Fibroblast of skin of left quadriceps (primary cell): ENCODE measurements at places on chromosomes 2 and 18.

DNA sequence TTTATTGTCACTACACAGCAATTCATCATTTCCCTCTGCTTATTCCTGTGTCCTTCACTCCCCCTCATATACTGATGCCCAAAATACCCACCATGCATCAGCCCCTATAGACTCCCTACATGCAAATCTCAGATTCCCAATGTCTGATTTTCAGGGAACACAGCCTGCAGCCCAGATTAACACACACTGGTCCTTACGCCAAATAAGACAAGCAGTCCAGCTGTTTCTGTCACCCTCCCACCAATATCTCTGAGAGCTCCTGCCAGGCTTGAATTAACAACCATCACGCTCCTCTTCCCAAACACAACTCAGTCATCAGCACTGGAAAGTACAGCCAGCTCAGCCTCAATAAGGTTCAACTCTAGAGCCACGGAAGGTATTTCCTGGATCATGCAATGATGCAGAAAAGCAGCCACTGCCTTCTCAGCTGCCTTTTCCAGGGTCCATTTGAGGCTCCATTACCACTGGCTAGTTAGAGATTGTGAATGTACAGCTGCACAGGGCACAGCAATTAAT, 39.0 kb upstream of the SLC35F5 start:
- no peak for DNase-seq

DNA sequence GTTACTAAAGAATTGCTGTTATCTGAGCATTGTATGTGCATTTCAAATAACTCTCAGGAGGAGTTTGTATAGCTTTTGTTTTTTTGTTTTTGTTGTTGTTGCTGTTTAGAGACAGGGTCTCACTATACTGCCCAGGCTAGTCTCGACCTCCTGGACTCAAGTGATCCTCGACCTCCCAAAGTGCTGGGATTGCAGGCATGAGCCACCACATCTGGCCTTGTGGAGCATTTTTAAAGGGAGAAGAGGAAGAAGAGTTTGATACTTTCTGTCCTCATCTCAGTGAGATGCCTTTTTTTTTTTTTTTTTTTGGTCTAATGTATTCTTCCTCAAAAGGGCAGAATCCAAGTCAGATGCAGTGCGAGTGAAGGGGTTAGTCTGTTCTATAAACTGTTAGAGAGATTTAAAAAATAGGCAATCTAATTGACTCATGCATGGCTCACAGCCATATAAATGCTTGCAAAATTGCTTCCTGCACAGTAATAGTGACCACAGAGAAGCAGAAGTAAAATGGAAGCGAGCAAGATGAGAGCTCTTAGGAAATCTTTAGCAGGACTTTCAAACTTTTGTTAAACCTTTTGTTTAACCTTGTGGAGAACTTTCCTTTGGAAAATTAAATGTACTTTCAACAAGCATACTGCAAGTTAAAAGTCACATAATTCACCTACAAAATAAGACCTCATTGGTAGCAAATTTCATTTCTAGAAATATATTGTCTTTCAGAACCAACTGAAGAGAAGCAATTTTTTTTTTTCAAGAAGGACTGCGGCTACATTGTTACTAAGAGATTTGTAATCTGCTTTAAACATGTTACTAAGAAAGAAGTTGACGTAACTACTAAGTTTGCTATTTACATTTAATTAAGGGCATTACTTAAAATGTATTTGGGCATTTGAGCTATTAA, 52.3 kb upstream of the ROCK1 start:
- peak; percentile 87 for DNase-seq

GRCh38 chr2:19073522-19073921, 284.9 kb downstream of the OSR1 start:
- DNase-seq, result no peak

DNA sequence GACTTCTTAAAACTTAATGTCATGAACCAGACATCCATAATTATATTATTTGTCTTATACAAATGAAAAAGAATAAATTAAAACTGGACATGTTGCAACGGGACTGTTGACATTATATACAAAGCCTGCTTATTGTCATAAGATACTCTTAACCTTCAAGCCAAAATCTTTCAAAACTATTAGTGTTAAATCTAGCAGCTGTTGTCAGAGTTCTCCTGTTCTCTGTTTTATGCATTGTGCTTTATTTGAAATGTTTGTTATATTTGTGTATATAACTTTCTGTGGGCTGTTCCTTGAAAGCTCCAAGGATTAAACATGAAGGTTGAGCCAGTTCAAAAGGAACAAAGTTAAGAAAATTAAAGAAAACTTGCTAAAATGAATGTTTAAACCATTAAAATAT, 335.5 kb upstream of the NT5C1B start:
- no peak for DNase-seq

GRCh38 chr2:134583462-134583861, 135.3 kb downstream of the TMEM163 start:
- DNase-seq, result no peak

DNA sequence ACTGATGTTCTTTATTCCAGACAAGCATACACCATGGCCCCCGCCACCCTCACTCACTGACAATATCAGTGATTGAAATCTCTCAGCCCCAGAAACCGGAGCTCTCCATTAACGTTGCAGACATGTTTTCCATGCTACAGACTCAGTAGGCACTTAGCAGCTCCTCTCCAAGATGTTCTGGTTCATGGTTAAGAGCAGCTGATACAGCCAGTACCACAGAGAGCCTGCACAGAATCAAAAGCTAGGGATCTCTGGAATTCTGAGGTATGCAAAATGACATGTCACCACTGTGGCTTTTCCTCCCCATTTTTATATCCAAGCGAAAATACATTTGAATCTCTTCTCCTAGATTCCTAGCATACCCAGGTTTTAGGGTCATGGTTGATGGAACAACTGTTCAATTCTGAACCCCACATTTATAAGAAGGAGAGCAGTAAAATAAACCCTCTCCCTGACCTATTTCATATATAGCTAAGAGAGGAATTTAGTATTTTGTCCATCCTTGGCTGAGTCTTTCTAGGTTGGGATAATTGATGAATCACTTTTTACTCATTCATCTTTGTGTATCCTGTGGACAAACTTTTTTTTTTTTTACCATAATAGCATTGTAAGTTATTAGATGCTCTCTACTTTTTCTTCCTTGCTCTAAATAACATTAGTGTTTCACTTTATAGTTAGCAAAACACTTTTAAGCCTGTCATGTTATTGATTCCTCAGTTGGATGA, 488.4 kb upstream of the PIK3C3 start:
- no peak for DNase-seq

DNA sequence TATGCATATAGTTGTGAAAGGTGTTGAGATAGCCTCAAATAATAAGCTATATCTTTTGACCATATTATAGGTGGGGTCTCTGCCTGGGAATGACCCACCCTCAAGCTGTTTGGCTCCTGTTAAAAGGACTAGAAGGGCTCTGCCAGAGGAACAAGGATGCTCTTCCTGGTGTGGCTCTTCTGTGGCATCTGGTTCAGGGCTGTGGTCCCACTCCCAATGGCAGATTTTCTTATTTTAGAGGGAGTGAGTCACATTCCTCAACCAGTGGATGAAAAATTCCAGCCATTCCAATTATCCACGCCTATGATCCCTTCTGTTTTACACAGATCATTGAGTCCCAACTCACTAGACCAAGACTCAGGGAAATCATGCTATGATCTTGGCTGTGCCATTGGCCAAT, 119.9 kb downstream of the PARD3B start:
- peak; percentile 59 for DNase-seq

- DNase-seq, result no peak
These were observed 159.1 kb downstream of the LNPK start for GRCh38 chr2:175842996-175843395.

GRCh38 chr2:55550368-55551102, 31.0 kb downstream of the CFAP36 start:
- DNase-seq, result peak; percentile 32

GRCh38 chr2:239179851-239180371, 220.9 kb downstream of the HDAC4 start:
- no peak for DNase-seq

DNA sequence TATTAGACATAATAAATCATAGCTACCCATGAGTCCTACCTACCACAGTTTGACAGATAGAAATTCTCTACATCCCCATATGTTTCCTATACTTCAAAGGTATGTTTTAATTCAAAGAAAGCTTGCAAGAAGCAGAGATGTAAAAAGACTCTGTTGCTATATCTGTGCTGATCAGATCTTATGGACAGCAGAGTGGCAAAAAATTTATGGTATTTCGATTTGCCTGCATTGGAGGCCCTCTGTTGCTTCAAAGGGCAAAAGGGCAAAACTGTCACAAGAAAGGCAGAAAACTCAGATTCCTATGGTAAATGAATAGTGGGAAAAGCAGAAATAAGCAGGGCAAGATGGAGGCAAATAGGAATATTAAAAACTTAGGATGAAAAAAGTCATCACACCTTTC, 447.8 kb upstream of the SPHKAP start:
- DNase-seq, result no peak

- no peak for DNase-seq
These were observed 6.4 kb upstream of the SP9 start for GRCh38 chr2:174328114-174328960.

DNA sequence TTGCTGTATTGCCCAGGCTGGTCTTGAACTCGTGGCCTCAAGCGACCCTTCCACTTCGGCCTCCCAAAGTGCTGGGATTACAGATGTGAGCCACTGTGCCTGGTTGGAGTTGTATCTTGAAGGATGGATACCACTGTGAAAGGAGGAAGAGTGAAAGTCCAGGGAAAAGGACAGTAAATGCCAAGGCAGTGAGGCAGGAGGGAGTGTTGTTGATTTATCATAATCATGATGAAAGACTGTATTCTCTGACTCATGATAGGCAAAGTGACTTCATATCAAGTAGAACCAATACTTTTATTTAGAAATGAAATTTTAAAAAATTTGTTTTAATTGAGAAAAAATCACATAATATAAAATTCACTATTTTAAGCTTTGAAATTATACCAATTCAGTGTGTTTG, 162.3 kb downstream of the ARHGAP28 start:
- no peak for DNase-seq

- no peak for DNase-seq
These were observed 87.2 kb downstream of the LNPK start for GRCh38 chr2:175914846-175915245.

DNA sequence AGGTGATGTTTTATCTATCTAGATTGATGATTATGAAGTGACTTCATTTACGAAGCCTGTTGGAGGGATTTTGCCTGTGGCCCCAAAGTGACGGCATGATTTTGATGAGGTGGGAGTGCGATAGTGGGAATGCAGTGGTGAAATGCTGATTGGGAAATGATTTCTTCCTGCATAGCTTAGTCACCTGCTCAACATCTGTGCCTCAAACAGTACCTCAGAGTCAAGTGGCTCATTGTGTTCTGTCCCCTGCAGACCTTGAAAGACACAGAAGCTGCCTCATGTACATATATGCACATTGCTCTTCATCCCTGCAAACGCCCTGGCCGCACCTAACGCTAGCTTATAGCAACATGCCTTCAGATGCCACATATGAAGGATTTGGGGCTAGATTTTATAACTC, 201.2 kb downstream of the TPGS2 start:
- DNase-seq, result no peak

DNA sequence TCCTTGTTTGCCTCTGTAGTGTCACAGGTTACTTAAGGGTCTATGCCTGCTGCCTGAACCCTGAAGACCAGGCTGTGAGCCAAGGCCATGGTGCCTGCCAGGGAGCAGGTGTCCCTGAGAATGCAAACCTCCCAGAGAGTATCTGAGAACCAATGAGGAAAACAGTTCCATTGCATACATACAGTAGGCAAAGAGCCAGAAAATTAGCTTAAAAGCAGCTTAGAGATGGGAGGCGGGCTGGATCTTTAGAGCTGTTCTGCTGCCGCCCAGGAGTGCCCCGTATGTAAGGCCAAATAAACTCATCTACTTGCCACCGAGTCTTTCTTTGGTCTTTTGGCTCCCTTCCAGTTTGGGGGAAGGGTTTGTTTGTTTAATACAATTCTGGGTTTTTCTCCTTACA, 327.9 kb downstream of the CLIP4 start:
- DNase-seq, result no peak

GRCh38 chr2:1632510-1632909, 111.8 kb downstream of the PXDN start:
- DNase-seq, result no peak

GRCh38 chr2:54420524-54421172, 35.5 kb upstream of the SPTBN1 start:
- DNase-seq, result no peak

DNA sequence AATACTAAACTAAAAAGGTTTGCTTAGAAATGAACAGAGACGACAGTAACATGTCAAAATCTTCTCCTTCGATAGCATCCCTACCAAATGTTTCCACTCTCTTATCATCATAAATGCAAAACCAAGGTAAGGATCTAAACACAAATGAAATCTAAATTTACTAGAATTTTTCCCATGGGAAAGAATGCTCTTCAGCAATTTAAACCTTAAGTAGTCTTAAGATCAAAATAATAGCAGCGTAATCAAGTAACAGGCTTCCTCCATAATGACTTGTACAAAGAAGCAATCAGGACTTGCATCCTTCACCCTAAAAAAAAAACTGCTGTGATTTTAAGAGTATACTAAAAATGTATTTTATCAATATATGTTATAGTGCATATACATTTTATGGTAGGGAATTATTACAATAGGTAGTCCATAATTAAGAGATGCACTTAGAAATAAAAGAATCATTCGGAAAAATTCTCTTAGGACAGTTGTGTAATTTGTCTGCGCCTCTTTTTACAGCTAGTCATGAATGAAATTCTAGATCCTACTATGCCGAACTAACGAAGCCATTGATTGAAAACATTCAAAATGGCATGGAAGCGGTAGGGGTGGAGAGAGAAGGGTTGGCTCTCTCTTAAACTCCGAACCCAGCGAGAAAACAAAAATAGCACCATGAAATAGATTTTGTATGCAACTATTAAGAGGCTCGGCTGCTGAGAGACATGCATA, 1.3 kb downstream of the PGAP1 start:
- DNase-seq, result no peak

DNA sequence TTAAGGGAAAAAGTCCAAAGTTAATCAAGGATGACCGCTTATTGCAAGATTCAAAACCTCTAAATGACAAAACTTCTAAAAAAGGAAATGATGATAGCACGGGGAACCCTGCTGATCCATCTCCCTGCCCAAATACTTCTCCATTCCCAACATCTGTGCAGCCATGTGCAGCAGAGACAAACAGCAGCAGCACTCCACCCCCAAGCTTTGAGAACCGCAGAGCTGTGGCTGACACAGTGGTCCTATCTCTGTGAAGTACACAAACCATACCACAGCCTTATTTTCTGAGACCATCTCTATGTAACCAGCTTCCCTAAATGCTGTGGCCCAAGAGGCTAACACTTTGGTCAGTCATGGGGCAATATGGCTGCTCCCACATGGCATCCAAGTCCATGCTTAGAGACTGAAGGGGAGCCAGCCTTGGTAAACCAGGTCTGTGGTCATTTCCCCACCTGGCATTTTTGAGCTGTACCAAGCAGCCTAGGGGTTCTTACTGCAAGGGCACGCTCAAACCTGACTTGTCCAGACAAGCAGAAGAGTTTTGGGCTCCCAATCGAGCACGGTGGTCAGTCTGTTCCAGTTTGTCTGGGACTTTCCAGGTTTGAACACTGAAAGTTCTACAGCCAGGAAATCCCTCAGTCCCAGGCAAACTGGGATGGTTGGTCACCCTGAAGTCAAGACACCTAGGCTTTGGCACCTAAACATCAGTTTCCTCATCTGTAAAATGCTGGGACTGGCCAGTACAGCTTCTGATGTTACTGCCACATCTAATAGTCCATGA, 17.1 kb upstream of the NFE2L2 start:
- no peak for DNase-seq

- no peak for DNase-seq
These were observed 111.8 kb downstream of the B3GNT2 start for GRCh38 chr2:62307469-62308389.

- peak; percentile 44 for DNase-seq
These were observed 48.1 kb downstream of the COBLL1 start for GRCh38 chr2:164793529-164793928.

- DNase-seq, result no peak
These were observed 192.6 kb downstream of the MGAT5 start for GRCh38 chr2:134446383-134447017.
